ENCODE measurements at places on chromosomes 3 and 15.

GRCh38 chr3:193262707-193263106 lies 21.7 kb downstream of the PLAAT1 start:
- DNase-seq = no peak

DNA sequence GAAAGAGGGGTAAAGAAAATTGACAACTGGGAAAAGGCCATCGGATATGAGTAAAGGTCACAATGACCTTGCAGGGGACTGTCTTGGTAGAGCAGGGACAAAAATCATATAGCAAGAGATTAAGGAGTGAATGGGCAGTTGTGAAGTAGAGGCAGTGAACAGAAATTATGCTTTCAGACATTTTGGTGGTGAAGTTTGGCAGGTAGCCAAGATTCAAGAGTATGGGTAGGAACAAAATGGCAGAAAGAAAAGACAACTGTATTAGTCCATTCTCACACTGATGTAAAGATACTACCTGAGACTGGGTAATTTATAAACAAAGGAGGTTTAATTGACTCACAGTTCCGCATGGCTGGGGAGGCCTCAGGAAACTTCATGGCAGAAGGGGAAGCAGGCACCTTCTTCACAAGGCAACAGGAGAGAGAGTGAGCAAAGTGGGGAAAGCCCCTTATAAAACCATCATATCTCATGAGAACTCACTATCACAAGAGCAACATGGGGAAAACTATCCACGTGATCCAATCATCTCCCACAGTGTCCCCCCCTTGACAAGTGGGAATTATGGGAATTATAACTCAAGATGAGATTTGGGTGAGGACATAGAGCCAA lies 84.0 kb downstream of the CGNL1 start:
- DNase-seq = no peak

GRCh38 chr3:184568924-184569829 lies 7.6 kb downstream of the EPHB3 start:
- DNase-seq = no peak

- DNase-seq = no peak
Observed at GRCh38 chr15:57972864-57973263, 92.6 kb downstream of the ALDH1A2 start.

DNA sequence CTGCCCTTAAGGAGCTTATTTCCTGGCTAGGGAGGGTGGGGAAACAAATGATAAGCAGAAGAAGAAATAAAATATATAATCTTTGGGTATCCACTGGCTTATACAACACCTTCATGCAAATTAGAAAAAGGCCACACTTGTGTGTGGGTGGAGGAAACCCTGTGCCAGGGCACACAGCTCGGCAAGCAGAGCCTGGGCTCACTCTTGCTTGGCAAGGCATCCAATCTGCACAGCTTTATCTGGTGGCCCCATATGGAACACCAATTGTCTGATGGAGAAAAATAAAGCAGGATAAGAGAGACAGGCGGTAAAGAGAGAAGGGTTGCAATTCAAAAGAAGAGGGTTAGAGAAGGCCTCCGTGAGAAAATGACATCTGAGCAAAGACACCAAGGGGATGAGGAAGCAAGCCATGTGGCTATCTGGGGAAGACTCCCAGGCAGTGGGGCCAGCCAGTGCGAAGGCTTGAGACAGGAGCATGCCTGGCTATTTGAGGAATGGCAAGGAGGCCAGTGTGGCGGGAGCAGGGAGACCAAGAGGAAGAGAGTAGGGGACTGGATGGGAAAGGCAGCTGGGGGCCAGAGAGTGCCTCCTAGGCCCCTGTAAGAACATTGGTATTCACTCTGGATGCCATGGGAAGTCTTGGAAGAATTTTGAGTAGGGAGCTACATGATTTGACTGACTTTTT lies 22.5 kb upstream of the VPS8 start:
- DNase-seq = no peak
